ENCODE measurements at places on chromosomes 1 and 21.

- no peak for DNase-seq
Measured at GRCh38 chr1:198890214-198890930, 251.5 kb downstream of the PTPRC start.

- no peak for DNase-seq
Measured at GRCh38 chr1:214027498-214027897, 39.7 kb downstream of the PROX1 start.

- no peak for DNase-seq
Measured at GRCh38 chr1:230005040-230005439, 62.0 kb upstream of the GALNT2 start.

DNA sequence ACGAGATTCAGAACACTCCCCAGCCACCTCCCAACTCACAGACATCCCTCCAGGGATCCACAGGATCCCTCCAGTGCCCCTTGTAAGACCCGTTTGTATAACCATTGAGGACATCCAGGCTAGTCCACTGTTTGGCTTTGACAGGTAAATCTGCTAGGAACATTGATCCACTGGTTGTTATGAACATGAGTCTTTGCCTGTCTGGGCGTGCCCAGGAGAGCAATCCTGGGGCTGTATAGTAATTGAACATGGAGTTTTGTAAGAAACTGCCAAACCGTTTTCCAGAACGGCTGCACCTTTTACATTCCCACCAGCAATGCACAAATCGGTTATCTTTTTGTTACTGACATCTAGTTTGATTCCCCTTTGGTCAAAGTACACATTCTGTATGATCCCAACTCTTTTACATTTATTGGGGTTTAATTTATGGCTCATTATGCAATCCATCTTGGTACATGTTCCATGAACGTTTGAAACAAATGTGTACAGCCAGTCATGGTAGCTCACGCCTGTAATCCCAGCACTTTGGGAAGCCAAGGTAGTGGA is 88.7 kb downstream of the WDR4 start:
- DNase-seq: no peak

GRCh38 chr1:204904228-204904810 is 33.7 kb downstream of the NFASC start:
- DNase-seq: no peak

- no peak for DNase-seq
Measured at GRCh38 chr1:180221462-180221861, 8.6 kb upstream of the LHX4 start.

- no peak for DNase-seq
Measured at GRCh38 chr1:40059338-40059959, 18.9 kb downstream of the CAP1 start.

DNA sequence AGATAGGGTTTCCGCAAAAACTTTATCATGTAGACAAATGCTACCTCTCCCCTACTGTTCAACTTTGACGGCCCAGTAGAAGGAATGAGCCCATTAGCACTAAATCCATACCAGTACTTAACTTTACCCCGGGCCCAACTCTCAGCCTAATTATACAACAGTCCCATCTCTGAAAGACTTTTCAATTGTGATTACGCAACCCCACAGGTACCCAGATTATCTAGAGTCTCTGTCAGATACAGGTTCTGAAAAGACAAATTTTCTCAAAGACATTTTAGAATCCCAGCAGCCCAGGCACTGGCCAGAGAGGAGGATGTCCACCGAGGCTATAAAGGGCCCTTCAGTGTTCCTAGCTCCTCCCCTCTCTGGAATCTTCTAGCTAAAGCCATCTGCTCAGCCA is 15.0 kb downstream of the FAM78B start:
- DNase-seq: no peak

DNA sequence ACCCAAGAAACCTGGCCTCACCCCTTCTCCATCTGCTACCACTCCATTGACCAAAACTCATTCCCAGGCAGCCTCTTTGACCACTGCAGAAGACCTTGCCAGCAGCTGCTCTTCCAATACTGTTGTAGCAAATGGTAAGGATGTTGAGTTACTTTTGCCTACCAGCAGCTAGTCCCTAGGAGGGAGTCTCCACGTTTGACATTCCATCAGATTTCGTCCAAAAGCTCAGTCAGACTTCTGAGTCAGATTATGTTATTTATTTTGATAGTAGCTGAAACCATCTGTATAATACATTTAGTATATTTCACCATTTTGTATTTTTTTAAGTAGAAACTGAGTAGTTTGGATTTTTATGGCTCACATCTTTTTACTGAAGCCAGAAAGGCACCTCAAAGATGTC is 51.5 kb upstream of the WNT2B start:
- no peak for DNase-seq

DNA sequence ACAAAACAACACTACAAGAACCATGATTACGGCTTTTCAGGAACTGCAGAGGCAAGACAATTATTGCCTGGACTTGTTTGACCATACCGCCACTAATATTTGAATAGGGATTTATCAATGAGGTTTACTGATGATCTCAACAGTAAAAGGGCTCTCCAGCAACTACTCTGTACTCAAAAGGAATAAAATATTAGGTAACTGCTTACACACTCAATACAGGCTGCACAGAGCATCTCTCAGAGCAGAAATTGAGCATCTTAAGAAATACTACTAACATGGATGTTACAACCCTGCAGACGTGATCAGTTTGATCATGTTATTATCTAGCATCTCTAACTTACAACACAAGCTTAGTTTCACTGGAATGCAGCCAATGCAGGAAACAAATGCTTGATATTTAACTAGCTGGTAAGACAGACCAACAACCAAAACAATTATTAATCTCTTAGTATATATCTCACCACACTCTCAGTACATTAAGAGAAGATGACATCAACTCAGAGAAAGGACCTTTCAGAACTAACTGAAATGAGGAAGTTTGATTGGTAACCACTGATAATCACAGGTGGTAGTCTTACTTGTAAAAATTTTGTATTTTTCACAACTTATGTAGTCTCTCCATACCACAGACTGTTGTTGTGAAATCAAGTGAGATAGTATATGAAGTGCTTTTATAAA is 52.2 kb downstream of the PUM1 start:
- DNase-seq: no peak

GRCh38 chr1:77975386-77975785 is 3.5 kb downstream of the FUBP1 start:
- DNase-seq: no peak

- DNase-seq: no peak
Measured at GRCh38 chr1:117531222-117531621, 74.6 kb upstream of the TENT5C start.

GRCh38 chr1:111227851-111228747 is 586 bp downstream of the CHI3L2 start:
- DNase-seq: no peak

- DNase-seq: no peak
Measured at GRCh38 chr1:7106442-7107108, 321.3 kb downstream of the CAMTA1 start.

DNA sequence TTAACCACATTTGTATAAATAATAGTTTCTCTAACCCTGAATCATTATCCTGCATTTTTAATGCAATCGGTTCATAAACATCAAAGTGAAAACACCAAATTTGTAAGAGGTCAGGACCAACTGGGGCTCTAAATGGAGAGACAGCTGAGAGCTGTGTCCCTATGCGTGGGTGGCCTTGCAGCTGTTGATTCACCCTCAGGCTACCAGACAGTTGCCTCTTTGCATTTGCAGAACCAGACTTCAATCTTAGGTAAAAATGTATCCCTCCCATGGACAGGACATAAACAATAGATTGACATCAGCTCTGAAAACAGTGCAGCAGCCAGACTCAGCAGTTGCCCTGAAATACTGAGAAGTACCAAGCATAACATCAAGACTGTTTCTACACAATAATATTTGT is 8.8 kb upstream of the TGFB2 start:
- no peak for DNase-seq

DNA sequence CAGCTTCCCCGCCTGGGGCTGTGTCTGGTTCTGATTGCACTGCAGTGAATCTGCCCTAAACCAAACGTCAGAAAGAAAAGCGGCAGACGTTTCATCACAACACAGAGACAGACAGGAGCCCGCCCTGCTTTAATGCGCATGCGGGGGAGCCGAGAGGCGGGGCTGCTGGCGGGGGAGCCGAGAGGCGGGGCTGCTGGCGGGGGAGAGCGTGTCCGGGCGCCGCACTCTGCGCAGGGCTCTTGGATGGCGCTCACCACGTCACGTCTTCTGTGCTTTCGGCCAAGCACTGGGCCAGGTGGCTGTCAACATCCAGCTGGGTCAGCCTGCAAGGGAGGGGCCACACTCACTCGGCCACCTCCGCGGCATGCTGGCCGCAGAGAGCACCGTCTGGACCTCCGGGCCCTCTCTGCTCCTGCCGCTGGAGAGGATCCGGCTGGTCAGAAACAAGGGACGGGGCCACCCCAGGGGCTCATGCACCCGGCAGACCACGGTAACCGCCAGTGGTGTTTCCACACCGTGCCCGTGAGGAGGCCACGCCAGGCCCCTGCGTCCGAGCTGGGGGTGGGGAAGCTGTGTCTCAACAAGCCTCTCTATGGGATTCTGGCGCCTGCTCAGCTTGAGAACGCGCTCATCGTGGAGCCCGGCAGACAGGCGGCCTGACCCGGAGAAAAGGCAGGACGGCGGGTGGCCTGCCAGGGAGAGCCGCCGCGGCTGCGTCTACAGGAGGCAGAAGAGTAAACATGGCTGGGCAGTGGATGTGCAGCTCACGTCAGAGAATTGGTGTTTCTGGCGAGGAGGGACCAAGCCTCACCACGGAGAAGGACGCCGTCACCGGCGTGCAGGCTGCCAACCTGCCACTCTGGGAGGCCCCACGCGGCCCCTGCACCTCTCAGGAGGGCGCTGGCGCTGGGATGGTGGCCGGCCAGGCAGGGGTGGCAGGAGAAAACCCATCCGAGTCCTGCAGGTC is 4.8 kb downstream of the FAAP20 start:
- peak; percentile 90 for DNase-seq

- DNase-seq: no peak
Measured at GRCh38 chr1:236773919-236774318, 21.2 kb upstream of the MTR start.

- DNase-seq: no peak
Measured at GRCh38 chr21:16863362-16863905, 649.4 kb upstream of the CXADR start.

GRCh38 chr1:43005460-43006361 is 47.0 kb upstream of the SLC2A1 start:
- no peak for DNase-seq

DNA sequence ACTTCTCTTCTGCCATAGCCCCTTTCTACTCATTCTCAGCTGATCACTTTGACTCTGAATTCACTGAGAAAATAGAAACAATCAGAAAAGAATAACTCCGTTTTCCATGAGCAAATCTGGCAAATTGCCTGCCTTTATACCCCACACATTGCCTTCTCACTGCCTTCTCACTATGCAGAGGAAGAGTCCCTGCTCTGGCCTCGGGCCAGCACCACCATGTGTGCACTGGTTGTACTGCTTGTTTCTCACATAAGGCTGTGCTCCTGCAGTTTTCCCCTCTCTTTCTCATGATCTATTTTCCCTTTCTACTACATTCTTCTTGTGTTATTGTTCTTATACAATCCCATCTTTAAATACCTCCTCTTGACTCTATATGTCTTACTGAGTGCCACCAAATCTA is 2.3 kb upstream of the HMGCS2 start:
- DNase-seq: no peak
